Caco-2 (cell line): ENCODE measurements at places on chromosomes 5 and 9.

- DNase-seq: no peak
Observed at GRCh38 chr9:137383784-137384756, 38.9 kb downstream of the EXD3 start.

GRCh38 chr5:45686620-45687019 is 9.6 kb downstream of the HCN1 start:
- DNase-seq: no peak

DNA sequence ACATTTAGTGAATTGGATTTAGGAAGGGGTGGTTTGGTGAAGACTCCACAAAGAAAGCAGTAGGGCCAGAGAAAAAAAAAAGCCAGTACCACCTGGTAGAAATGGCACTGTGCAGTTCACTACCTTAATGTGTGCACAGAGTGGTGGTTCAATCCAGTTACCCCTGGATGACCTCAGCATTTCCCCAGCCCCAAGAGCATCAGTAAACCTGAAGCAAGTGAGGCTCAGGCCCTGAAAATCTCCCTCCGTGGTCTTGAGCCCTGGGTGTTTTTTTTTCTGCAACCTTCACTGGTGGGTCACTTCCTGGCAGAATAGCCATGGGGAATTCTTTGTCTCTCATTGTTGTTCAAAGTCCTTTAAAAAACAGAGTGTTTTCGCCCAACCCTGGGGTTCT is 202.9 kb downstream of the GADD45G start:
- no peak for DNase-seq

GRCh38 chr9:76531231-76531780 is 72.3 kb downstream of the GCNT1 start:
- no peak for DNase-seq

GRCh38 chr5:73093943-73094342 is 26.4 kb upstream of the TMEM171 start:
- DNase-seq: no peak

GRCh38 chr9:81627481-81627880 is 61.9 kb downstream of the TLE1 start:
- no peak for DNase-seq

DNA sequence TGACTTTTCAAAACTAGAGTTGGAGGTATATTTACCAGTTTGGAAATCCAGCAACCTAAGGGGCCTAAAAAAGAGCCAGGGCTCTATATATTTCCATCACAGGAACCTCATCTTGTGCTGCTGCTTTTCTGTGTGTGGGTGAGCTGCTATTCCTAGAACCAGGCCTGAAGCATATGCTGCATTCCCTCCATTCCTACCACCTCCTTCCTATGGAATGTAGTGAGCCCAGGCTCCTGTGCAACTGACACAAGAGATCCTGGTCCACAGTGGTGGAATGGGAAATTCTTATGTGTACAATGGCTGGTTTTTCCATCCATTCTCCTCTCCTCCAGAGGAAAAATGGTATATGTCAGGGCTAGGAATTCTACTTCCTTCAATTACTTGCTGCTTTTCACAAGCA is 39.1 kb downstream of the SPEF2 start:
- no peak for DNase-seq

DNA sequence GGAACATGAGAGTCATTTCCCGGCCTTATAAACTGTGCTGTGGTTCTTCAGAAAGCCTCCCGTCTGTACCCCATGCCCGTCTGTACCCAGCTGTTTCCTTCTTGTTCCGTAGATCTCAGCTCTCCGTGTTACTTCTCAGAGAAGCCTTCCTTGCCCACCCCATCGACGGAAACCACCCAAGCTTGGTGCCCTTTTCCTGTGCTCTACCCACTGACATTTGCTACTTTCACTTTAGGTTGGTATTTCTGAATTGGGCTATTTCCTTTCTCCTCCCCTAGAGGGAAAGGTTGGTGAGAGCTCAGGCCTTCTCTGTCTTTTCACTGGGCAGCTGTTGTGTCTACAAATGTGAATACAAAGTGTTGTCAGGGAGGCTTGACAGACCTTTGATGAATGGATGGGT is 764.5 kb upstream of the ADAMTS16 start:
- DNase-seq: no peak

- no peak for DNase-seq
Observed at GRCh38 chr5:54156577-54156976, 153.8 kb downstream of the ARL15 start.

- DNase-seq: no peak
Observed at GRCh38 chr5:120615967-120616645, 152.0 kb downstream of the PRR16 start.

DNA sequence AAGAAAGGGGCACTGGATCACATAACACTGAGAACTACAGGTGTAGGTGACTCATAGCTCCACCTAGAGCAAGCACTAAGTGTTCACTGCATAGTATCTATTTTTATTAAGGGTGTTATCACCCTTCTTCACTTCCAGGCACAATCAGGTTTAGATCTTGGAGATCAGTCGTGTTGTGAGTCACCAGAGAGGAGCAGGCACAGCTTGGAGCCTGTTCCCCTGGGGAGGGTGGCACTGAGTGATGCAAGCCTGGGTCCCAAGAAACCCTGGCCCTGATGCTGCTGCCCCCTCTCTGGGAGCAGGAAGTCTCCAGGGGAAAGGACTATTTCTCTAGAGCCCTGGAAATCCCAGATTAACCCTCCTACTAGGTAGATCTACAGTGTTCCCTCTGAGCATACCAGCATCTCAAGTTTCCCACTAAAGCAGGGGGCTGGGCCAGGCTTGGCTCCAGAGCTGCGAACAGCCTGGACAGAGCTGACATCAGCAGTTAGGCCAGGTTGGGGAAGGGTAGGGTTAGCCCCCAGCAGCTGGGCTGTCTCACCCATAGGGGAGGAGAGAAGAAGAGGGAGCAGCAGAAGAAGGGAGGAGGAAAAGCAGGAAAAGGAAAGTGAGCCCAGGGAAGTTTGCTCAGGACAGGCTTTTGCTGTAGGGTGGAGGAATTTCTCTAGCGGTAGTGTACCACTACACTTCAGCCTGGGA is 28.1 kb upstream of the SPINK4 start:
- no peak for DNase-seq

DNA sequence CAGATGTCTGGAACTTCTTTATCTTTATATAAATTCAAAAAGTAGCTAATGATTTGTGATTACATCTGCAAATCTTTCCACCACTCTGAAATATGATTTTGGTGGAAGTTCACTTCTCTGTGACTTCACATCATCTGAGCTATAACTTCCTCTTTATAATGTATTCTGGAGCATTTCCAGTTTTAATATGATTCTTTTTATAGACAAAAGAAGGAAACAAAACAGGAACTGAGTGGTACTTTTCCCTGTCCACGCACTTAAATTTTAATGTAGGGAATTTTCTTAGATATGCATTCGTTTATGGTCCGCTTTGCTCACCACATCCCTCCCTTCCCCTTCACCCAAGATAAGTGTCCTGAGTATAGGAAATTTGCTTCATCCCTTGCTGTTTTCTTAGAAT is 333.5 kb downstream of the CHSY3 start:
- DNase-seq: no peak

- DNase-seq: peak; percentile 48
Observed at GRCh38 chr5:141821430-141821925, 56.7 kb downstream of the PCDH1 start.

DNA sequence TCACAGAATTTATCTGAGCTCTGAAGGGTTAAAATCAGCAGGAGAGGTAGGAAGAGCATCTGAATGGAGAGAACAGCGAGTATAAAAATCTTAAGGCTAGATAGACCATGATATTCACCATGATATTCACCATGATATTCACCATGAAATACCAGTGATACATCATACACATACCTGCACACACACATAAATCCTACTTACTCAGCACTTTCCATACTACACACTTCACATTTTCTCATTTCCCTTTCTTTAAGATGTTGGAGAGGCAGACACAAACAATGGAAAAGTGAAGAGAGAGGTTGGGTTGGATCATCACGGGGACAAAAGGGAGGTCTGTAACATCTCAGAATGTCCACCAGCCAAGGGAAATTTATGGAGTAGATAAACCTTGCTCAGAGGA is 66.4 kb upstream of the ATP10B start:
- DNase-seq: no peak

DNA sequence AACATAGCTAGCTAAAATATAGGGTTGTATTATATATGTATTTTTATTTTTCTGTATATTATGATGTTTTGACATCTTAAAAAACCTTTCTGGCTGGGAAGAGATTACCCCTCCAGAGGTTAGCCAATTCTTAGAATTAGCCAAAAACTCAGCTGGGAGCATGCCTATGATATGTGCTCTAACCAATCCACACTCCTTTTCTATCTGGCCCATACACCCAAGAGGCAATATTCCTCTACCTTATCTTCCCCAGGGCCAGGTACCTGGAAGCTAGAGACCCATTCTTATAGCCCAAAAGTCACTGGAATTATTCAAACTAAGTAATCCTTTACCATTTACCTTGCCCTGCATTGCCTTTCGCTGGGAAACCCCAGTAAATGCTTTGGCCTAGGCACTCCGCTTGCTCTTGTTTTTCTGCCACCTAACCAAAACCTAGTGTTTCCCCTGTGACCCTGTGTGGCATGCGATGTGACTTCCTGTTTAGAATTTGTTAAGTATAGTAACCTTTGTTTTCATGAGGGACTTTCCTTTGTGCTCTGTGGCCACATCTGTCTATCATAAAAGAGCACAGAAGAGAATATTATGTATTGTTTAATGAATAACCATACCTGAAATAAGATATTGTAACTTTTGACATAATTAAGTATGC is 37.4 kb downstream of the CSNK1G3 start:
- no peak for DNase-seq

- DNase-seq: no peak
Observed at GRCh38 chr9:105330201-105330600, 85.8 kb downstream of the SLC44A1 start.

- no peak for DNase-seq
Observed at GRCh38 chr5:132389585-132390286, 20.2 kb downstream of the SLC22A5 start.

GRCh38 chr9:129607027-129607387 is 13.9 kb downstream of the C9orf50 start:
- DNase-seq: no peak

GRCh38 chr5:93330506-93330905 is 250.5 kb downstream of the NR2F1-AS1 start:
- DNase-seq: no peak

DNA sequence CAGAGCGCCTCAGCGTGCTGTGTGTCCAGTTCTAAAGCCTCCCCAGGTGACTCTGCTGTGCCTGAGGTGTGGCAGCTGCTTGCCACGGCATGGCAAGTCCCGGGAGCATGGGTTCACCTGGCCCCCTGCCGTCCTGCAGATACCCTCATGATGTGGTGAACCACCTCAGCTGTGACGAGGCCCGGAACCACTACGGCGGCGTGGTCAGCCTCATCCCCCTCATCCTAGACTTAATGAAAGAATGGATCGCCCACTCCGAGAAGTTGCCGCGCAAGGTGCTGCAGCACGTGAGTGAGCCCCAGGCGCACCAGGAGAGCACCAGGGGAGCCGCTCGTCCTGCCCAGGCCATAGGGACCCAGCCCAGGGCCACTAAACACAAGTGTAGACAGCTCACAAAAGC is 9.5 kb downstream of the SPACA9 start:
- no peak for DNase-seq

GRCh38 chr9:96139592-96140295 is 162.2 kb downstream of the HSD17B3 start:
- DNase-seq: no peak

GRCh38 chr5:143037071-143037470 is 266.9 kb downstream of the ARHGAP26 start:
- DNase-seq: no peak

DNA sequence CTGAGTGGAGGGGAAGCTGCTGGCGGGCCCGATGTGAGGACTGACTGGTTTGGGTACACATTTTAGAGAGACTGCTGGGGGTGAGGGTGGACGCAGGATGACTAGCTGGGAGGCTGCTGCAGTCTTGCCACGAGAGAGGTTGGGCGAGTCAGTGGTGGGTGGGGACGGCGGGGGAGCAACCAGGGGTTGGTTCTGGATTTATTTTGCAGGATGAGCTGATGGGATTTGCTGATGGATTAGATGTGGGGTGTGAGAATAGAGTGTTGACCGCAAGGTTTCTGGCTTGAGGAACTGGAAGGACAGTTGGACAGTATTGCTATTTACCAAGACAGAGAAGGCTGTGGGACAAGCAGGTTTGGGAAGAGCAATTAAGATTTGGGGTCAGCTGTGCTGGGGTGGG is 5.8 kb upstream of the NDST1 start:
- DNase-seq: no peak

GRCh38 chr9:95250462-95251221 is 66.9 kb downstream of the FANCC start:
- no peak for DNase-seq

DNA sequence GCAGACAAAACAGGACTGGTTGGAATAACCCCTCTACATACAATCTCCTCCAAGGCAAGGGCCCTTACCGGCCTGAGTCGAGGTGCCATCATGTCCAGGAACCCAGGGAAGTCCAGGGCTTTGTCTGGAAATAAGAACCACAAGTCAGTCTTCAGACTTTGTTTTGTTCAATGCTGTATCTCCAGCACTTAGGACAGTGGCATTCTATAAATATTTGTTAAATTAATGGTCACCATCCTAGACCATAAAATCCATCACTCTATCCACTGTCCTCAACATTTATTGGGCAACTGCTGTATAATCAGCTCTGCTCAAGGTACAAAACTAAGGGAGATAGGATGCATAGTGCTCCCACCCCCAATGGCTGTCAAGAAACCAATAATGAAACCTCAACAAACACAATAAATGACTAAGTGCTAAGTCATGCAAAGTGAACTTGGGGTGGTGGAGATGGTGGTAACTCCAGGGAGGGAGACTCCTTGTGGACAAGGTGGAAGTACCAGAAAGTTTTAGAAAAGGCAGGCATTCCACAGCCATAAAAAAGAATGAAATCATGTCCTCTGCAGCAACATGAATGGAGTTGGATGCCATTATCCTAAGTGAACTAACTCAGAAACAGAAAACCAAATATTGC is 5.0 kb downstream of the RELL2 start:
- DNase-seq: peak; percentile 62

GRCh38 chr5:87582149-87582548 is 169.4 kb upstream of the CCNH start:
- DNase-seq: no peak

DNA sequence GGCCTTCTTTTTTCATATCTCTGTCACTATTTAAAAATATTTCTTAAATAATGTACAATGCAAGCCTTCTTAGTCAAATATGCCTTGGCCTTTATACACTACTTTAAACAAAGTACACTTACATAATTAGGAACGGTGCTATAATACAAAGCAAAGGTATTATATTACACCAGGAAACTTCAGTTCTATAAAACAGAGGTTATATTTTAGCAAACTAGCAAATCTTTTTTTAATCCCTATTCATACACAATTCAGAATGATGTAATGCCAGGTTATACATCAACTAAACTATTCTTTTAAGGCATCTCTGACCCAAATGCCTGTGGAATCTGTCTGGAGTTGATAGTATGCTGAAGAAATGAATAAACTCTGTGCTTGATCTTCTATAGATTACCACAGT is 10.7 kb upstream of the LURAP1L start:
- no peak for DNase-seq

- DNase-seq: no peak
Observed at GRCh38 chr5:109676920-109677319, 12.8 kb upstream of the MAN2A1 start.
